ENCODE measurements at places on chromosomes 16 and 17.

DNA sequence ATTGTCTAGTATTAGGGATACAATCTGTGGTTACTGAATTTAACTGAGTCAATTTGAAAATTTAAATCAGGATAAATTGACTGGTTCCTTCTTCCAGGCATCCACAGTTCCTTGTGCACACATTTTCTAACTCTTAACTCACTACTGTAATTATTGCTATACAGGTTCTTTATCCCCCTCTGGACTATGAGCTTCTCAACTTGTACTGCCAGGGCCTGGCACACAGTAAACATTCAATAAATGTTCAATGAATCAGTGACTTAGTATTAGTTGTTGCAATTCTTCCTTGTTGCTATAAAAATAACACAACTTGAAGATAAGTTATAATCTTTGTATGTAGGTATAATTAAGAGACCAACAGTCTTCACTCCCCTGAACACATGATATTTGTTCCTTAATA lies 67.9 kb downstream of the SSH2 start:
- no peak for DNase-seq

GRCh38 chr16:49856672-49857330 lies 889 bp upstream of the ZNF423 start:
- peak; percentile 92 for DNase-seq

GRCh38 chr17:17696085-17696484 lies 14.8 kb downstream of the RAI1 start:
- no peak for DNase-seq

GRCh38 chr17:43543300-43543699 lies 2.8 kb downstream of the ETV4 start:
- DNase-seq, result no peak

DNA sequence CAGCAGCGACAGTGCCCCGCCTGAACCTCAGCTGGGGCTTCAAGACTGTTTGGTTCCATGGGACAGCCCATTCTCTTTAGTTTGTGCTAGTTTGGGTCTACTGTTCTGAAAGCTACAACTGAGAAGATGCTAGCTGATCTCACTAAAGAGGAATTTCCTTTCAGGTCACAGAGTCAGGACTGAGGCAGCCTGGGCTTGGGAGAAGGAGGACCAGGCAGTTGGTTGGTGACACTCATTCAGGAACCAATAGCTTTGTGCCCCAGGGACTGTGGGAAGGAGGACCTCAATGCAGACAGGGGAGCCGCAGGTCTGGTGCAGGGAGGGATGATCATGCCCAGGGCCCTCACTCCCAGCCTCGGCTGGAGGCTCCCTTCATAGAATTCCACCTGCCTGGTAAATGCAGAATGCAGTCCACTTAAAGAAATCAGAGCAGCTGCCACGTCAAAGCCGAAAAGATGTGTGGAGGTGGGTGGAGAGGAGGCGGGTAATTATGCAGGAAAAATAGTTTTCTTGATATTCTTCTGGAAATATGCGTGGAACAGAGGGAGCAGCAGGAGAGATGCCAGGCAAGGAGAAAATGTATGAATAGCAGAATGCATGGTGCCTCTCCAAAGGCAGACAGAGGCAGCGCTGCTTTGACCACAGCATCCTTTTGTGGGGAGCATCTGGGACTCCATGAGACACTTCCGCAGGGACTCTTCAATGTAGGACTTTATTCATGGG lies 32.6 kb upstream of the ZFP90 start:
- DNase-seq, result peak; percentile 18

DNA sequence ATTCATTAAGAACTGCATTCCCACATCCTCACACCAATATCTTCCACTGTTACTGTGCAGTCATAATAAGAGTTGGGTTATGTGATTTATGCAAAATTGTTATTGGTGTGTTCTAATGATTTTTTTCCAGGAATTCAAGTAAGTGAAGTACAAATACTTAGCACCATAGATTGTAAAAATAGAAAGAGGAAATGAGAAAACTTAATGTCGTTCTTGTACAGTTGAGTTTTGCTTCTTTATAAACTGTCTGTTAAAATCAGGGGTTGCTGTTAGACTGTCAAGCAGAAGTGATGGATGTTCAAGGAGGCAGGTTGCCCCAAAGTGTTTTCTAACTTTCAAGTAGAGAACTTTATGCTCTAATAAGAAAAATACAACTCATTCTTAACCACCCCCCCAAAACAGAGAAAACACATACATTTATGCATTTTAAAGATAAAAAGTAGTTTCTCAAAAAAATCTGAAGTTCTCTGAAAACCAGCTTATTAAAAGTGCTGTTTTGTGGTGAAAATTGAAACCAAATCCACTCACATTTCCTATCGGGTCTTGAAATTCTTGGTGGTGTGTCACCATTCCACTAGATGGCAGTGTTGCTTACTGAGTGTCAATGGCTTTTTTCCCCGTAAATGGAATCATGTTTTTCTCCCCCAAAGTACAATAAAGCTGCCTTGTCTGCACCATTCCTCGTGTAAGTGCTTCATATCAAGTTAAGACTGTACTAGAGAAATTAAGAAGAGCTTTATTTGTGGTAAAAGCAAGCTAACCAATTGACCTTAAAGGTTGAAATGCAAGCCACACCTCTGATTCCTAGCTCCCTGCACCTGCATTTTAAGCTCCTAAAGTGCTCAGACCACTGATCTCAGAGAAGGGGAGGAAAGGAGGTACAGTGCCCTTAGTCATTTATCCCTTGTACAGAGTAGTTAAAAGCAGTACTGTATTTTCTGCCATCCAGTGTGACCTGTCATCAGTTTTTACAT lies 4.7 kb upstream of the IGSF6 start:
- DNase-seq, result peak; percentile 84

DNA sequence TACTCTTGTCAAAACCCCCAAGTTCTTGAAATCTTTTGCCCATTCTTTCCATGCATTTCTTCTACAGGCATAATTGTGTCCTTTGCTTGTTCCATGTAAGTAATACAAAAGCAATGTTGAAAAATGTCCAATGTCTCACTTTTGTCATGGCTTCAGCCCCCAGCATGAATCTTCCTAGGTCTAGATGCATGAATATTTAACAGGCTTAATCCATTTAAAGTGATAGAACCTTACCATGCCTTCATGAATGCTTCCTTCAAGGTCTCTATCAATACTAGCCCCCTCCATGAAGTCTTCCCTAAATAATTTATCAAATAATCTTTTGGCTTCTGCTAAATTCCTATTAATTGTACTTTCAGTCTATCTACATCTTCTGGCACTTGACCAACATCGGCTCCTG lies 46.1 kb upstream of the ANKFY1 start:
- DNase-seq, result no peak

- no peak for DNase-seq
Measured at GRCh38 chr17:41913798-41914197, 5.0 kb downstream of the ACLY start.

- DNase-seq, result no peak
Measured at GRCh38 chr16:57471852-57472664, 9.6 kb downstream of the POLR2C start.

DNA sequence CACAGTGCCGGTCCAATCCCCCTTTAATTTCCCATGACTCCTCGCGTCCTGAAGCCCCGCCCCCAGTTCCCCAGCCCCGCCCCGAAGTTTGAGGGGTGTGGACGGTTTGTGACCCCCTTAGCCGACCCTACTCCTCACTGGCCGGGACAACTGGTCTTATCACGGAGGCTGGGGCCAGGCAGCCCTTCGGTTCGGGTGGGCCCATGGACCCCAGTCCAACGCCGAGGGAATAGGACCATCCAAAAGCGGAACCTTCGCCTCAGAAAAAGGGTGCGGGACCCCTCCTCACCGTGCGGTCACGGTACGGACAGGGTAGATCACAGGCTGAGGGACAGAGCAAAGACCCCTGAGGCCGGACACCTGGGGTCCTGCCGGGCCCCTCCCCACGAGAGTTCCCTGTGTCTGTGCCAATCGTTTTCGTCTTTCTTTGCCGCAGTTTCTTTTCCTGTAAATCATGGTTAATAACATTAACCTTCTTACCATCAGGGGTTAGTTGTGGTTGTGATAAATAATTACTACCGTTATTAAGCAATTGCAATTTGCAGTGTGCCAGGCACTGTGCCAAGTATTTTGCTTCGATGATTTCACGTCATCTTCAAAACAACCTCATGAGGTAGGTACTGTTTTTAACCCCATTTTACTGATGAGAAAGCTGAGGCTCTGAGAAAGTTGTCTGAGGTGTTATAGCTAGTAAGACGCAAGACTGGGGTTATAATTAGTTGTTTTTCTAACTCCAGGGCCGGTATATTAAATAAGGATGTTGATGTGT lies 543 bp downstream of the TMUB2 start:
- DNase-seq, result peak; percentile 85

- DNase-seq, result peak; percentile 77
Measured at GRCh38 chr17:40452216-40452787, 9.1 kb downstream of the IGFBP4 start.

- DNase-seq, result no peak
Measured at GRCh38 chr16:3054965-3055733, 8.8 kb downstream of the MMP25 start.

GRCh38 chr17:80640366-80641084 lies 95.9 kb downstream of the RPTOR start:
- no peak for DNase-seq

DNA sequence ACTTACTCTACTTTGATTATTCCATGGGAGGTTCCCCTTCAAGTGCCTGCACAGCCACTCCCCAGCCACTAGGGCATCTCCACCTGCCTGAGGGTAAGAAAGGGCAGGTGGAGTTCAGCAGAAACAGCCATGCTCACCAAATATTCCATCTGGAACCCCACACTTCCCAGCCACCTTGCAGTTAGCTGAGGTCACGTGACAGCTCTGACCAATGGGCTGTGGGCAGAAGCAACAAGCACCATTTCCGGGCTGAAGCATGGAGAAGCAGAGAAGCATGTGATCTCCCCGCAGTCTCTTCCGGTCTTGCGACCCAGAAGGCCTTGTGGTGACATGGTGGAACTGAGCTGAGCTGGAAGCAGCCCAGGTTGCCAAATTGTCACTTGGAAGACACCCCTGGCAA lies 108.6 kb downstream of the CCT6B start:
- DNase-seq, result no peak

- DNase-seq, result no peak
Measured at GRCh38 chr16:9055661-9056060, 35.8 kb upstream of the HAPSTR1 start.

DNA sequence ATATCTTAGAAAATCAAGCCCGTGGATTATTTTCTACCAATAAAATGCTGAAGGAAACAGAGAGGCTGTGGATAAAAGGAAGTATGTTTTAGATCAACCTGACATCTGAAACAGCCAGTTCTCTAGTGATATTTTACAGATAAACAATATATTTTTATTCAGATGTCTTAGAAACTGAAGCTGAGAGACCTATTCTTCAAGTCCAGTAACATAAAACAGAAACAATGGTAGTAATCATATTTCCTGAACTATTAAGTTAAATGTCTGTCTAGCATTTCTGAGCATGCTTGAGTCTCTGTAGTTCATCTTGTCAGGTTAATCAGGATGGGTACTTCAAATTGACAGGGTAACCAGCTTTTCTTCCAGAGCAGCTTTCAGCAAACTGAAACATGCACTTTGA lies 449.6 kb upstream of the TOM1L1 start:
- DNase-seq, result no peak
